ENCODE measurements at places on chromosomes 1 and 21. TPM values are rescaled to one million over a fixed set of nuclear protein-coding genes. Genes with fewer than 3 reads are reported as not detected.

Gene DUSP10
- 104 TPM for total RNA-seq

Gene SPRR2G
- total RNA-seq = not detected

Gene DIO1
- 0.21 TPM for total RNA-seq

Gene PPM1J
- total RNA-seq = 0.63 TPM

Gene BROX
- 55.7 TPM for total RNA-seq

Gene PYHIN1
- total RNA-seq = 35.6 TPM

Gene MANEAL
- total RNA-seq = 0.42 TPM

Gene PBX1
- 4.2 TPM for total RNA-seq

Gene EVA1C
- 4.9 TPM for total RNA-seq

Gene NLRP3
- total RNA-seq = 648 TPM

Gene MCL1
- total RNA-seq = 1,412 TPM

Gene CCDC27
- not detected for total RNA-seq

Gene PDZK1
- 0.10 TPM for total RNA-seq

Gene PGLYRP4
- not detected for total RNA-seq

Gene C1QB
- 2.1 TPM for total RNA-seq

Gene SPATA1
- total RNA-seq = 0.73 TPM

Gene BGLAP
- total RNA-seq = 0.31 TPM

Gene PRDM16
- total RNA-seq = not detected

Gene SLAMF1
- 30.0 TPM for total RNA-seq

Gene CR1
- total RNA-seq = 29.1 TPM

Gene AMPD2
- total RNA-seq = 108 TPM

Gene RAB42
- 0.52 TPM for total RNA-seq

Gene LIN28A
- not detected for total RNA-seq

Gene ZNF683
- total RNA-seq = 1.8 TPM

Gene CRABP2
- total RNA-seq = 0.42 TPM

Gene IGSF21
- total RNA-seq = not detected

Gene OR2M3
- not detected for total RNA-seq

Gene SLC25A34
- total RNA-seq = 1.0 TPM

Gene PLCH2
- total RNA-seq = 4.7 TPM

Gene TNNI3K
- total RNA-seq = 0.94 TPM

Gene LCE7A
- total RNA-seq = not detected

Gene KRTAP7-1
- not detected for total RNA-seq

Gene CYP4A11
- not detected for total RNA-seq
